Right kidney (tissue), 9 donors: ENCODE measurements at places on chromosomes 2 and 18.
A peak's percentile ranks its signal among the peaks of the same experiment; 100 is the strongest.

- no peak for DNase-seq
Measured at GRCh38 chr18:62881509-62882016, 166.2 kb downstream of the PHLPP1 start.

DNA sequence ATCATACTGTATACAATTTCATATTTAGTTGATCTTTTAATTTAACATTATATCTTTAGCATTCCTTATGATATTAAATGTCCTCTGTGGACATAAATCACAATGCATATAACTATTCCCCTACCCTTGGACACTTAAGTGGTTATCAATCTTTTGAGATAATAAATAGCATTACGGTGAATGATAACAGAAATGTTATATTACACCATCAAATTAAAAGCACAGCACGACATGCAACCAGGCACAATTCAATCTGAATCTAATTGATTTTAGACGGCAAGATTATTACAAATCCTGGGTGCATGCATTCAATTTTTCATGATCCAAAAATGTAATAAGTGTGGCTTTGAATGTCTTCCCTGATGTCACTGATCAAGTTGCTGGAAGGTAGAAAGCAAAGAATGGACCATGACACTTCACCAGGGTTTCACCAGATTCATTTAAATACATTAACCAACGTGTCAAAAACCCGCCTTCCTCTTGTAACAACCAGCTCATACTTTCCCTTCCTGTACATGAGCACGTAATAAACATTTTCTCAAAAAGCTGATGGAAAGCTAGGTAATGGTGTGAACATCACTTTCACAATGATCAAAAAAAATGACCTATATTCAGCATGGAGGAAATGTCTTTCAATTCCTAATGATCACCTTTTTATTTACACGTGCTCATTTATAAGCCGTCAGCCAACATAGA, 513.7 kb upstream of the ID2 start:
- DNase-seq = no peak

DNA sequence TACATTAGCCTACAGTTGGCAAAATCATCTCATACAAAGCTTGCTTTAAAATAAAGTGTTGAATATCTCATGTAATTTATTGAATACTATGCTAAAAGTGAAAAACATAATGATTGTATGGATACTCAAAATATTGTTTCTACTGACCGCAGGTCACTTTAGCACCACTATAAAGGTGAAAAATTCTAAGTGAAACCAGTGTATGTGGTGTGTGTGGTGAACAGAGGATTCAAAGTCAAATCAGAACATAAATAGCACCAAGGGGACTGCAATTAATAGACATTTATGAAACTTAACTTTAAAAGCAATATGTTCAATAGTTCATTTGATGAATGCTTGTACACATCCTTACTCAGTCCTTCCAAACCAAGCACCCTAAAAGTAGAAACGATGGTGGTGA, 145.8 kb downstream of the AKAIN1 start:
- DNase-seq = no peak

DNA sequence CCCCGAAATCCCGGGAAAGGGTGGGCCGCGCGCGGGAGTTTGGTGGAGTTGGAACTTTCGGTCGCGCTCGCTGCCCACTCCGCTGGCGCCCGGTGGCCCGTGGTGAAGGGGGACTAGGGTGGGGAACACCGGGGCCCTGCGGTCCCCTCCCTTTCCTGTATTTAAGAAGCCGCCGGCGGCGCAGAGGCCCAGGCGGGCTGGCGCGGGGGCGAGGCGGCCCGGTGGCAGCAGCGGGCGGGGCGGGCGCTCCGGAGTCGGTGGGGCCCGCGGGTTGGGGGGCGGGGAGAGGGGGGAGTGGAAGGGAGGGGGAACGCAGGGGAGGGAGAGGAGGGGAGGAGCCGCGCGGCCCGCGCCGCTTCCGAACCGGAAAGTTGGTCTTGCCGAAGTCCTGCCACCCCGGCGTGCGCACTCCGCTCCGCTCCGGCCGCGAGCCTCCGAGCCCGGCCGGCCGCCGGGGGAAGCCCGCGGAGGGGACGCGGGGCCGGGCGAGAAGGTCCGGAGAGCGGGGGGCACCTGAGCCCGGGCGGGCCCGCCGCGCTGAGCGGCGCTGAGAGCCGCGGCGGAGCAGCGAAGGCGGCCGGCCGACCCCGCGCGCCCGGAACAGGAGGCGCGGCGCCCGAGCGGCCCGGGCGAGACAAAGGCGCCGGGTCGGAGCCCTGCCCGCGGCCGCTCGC, 425 bp upstream of the SALL3 start:
- DNase-seq = peak; percentile 56

- no peak for DNase-seq
Measured at GRCh38 chr2:25431604-25432003, 89.9 kb upstream of the DNMT3A start.

GRCh38 chr18:23643815-23644490, 18.8 kb downstream of the ANKRD29 start:
- no peak for DNase-seq

DNA sequence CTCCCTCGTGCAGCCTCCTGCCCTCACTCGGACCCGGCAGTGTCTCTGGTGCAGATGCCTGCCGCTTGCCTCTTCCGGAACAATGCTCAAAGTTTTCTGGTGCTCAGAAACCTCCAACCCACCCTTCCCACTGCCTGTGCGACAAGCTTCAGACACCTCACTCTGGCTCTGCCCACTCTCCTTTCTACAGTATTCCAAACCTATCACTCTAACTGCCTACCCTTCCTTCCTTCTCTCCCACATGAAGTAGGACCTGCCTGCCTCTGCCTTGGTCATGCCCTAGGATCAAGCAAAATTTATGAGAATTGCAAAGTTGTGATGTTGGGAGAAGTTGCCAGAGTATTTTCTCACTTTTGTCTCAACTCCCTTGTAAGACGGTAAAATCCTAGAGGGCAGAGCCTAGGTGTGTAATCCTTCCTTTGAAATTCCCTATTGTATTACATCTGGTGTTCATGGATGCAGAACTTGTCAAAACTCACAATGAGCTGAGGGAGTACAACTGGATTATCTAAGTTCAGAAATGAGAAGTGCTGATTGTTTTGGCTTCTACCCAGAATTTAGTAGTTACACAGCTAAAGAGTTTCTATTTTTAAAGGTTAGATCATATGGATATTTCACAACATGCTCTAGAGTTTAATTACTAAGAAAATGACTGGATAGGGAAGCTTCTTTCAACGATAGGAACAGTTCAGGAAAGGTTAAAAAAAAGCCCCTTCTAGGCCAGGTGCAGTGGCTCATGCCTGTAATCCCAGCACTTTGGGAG, 7.2 kb downstream of the NPC1 start:
- no peak for DNase-seq

DNA sequence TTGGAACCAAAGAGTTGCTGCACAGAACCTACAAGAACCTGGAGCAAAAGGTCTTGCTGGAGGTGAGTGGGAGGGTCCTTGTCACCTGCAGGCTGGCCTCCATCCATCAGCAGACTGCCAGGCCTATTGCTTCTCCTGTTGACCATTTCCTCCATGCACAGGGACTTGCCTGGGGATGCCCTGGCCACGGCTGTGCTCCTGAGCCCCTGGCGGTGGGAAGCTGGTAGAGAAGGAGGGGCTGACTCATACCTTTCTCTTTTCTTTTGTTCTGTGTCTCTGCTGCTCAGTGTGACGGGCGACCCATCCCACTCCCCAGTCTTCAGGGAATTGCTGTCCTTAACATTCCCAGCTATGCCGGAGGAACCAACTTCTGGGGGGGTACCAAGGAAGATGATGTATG, 102.6 kb downstream of the DGKD start:
- DNase-seq = no peak

GRCh38 chr2:161388146-161388779, 27.8 kb upstream of the TBR1 start:
- no peak for DNase-seq

GRCh38 chr2:241496904-241497877, 11.2 kb downstream of the STK25 start:
- no peak for DNase-seq

GRCh38 chr2:199160081-199160480, 297.7 kb downstream of the SATB2 start:
- DNase-seq = no peak

GRCh38 chr2:128325611-128326181, 7.0 kb upstream of the HS6ST1 start:
- no peak for DNase-seq

DNA sequence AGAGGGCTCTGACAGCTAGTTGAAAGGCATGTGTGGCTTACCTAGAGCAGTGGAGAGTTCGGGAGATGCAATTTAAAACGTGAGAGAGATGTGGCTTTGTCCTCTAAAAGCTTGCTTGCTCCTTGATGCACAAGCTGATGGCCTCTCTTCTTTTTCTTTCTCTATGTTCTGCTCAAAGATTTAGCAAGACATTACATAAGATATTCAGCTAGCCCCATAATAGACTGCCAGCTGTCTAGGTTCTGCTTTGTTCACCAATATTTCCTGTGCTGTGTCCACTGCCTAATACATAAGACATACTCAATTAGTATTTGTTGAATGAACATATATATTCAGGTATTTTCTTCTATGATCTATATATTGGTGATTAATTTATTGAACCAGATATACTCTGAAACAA, 31.1 kb downstream of the SPATS2L start:
- DNase-seq = no peak

DNA sequence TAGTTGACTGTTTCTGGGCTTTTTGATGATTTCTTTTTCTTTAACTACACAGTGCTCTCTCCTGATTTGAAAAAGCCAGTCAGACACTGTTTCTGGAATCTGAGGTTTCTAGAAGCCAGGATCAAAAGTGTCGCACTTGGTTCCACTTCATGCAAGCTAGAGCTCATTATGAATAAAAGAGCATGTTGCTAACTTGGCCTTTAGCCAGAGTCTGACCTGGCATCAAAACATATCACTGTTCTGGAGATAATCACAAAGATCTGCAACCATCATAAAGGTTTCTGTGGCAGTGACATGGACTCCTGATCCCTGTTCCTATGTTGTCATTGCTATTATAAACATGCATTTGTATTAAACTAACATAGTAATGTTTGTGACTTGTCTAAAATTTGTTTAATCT, 76.1 kb upstream of the MAPRE2 start:
- no peak for DNase-seq

DNA sequence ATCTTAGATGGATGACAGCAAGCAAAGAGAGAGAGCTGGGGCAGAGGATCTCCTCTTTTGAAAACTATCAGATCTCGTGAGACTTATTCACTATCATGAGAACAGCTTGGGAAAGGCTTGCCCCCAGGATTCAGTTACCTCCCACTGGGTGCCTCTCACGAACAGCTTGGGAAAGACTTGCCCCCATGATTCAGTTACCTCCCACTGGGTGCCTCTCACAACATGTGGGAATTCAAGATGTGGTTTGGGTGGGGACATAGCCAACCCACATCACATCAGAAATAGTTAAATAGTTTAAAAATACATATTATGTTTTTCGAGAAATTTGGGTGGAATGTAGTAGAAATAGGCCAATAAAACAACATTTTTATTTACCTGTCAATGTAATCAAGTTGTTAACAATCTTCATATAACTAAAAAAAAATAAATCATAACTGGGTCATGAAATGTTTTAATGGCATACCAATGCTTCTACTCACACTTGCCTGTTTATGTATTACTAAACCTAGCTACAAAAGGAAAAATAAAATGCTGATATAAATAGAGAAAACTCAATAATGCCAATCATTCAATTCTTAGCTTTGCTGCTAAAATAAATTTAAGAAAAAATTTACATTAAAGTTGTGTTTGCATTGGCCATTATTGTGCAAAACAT, 608.9 kb downstream of the SUCLG1 start:
- no peak for DNase-seq

DNA sequence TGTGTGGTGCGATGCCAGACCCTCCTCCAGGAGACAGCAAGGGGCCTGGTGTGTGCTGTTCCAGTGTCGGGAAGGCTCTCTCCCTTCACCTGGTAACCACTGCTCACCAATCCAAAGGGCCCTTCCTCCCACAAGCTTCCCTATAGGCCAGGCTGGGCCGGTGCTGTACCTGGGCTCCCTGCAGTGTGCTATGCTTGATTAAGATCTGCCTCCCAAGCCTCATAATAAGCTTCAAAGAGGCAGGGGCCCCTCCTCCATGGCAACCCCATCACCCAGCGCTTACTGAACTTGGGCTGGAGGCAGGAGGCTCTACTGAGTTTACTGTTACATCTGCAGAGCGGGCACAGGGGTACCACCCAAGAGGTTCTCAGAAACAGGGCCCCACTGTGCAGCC, 4.5 kb upstream of the MAL start:
- DNase-seq = no peak

GRCh38 chr2:33204945-33205344, 258.2 kb downstream of the LTBP1 start:
- no peak for DNase-seq

GRCh38 chr2:236628981-236629605, 59.5 kb downstream of the ACKR3 start:
- no peak for DNase-seq

DNA sequence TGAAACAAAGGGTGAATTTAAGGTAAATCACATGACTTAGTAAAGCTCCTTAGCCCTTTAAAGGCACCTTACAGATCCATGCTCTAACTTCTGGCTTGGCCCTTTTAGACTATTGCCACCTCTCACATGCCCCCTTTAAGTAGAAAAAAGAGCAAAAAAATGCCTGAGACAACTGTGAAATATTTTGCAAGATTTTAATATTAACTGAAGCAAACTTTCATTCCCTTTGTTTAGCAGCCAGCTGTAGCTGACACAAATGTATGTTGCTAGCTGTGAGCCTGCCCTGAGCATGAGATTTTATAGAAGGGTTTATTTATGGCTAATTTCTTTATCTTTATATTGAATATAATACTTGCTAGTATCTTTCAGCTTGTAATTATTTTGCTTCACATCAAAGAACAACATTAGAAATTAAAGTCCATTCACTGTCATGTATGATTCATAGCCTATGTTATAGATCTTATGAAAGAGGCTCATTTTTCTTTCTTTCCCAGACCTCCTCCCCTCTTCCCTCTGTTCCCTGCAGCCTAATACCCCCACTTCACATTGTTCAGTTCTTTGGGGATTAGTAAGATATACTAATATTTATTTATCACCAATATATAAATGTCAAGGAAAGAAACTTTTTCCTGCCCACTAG, 637.2 kb upstream of the ZEB2 start:
- DNase-seq = peak; percentile 29

GRCh38 chr2:152456262-152456661, 121.3 kb downstream of the FMNL2 start:
- DNase-seq = no peak

DNA sequence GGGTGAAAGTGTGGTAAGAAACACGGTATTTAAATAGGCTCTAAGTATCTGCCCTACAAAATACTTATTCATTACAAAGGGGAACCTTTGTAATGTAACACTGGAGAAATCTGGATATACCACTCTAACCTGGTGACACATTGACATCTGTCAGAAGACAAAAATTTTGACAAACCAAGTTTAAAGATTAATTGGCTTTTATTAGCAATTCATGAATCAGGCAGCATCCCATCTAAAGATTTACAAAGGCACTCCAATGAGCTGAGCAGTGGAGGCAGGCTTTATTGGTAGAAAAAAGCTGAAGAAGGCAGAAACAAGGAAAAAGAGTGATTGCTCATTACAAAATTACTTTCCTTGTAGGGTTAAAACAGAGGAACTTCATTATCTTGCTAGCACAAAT, 35.0 kb downstream of the BMPR2 start:
- no peak for DNase-seq
